ENCODE measurements at places on chromosomes 16 and 17.

- DNase-seq, result no peak
Observed at GRCh38 chr16:49193596-49193995, 88.0 kb downstream of the CBLN1 start.

DNA sequence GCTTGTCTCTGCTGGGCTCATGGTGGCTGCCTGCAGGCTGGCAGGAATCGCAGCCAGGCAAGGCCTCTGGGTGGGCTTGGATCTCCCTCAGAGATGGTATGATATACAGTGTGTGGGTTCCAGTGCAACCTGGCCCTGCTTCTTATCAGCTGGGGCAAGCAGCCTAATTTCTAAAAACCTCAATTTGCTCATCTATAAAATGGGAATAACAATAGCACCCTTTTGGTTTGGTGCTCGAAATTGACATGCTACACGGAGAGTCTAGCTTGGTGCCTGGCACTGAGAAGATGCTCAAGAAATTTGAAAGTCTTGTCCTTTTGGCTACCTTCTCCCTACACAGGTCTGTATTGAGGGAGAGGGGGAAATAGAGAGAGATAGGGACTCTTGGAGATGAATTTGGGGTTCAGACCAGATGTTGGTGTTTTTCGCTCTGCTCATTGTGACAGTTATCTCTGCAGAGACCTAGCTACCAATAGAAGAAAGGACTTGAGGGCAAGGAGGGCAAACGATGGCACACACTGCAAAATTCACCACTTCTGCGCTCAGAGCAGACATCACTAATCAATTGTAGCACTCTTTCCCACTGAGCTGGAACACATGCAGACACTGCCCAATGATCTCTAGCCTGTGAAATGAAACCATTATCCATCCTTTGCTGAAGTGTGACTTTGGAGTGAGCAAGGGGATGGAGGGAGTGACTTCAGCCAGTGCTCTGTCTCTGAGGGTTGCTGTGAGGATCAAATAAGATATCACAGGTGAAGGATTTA lies 15.6 kb downstream of the BEAN1 start:
- no peak for DNase-seq

- no peak for DNase-seq
Observed at GRCh38 chr16:46762583-46762982, 14.4 kb upstream of the MYLK3 start.

DNA sequence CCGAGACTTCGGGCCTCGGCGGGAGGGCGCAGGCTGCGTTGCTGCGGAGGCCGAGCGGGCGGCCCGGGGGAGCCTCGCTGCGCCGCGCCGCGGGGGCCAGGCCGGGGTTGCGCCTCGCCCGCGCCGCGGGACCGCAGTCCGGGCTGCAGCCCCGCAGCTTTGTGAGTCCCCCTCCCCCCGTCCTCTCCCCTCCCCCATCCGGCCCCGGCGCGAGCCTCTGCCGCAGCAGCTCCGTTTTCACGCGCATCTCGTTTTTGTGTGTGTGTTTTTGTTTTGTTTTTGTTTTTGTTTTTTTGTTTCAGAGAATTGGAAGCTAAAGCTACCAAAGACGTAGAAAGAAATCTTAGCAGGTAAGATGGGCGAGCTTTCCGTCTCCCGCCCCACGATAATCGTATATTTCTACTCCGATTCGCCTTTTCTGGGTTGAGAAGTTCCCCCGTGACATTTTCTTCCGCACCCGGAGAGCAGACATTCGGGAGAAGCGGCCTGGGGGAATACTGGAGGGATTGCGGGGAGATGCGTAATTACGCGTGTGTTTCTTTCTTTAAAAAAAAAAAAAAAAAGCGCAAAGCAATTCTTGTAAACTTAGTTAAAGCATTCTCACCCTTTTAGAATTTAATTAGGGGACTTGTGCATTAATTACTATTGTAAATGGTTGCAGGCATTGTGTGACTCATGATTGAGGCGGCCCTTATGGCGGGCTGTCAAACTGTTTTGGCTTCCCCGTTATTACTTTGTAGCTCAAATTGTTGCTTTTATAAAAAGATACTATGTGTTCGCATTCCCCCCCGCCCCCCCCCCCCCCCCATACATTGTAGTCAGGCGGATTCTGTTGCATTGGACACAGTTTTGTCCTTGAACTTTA lies 732 bp downstream of the TNRC6A start:
- DNase-seq, result peak; percentile 8

DNA sequence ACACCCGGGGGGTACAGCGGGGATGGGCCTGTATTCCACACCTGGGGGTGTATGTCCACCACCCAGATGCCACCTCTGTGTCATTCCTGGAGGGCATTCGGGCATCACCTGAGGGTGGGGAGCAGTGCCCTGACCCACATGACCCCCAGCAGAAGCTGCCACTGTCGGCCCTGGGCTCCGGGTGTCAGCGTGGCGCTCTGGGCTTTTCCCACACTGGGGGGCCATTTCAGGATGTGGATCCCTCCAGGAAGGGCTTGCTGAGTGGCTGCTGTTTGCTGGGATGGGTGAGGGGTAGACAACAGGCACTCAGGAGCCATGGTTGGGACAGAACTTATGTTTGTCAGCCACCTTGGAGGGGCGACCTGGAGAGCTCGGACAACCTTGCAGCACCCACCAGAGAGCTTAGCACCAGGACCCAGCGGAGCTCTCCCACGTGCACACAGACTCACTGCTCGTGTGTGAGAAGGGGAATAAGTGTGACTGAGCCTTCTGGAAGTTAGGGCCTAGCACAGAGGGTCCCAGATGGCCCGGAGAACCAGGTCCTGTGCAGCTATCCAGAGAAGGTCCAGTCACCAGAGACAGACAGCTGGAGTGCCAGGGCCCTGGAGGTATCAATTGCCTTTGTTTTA lies 102.7 kb downstream of the METRNL start:
- no peak for DNase-seq

DNA sequence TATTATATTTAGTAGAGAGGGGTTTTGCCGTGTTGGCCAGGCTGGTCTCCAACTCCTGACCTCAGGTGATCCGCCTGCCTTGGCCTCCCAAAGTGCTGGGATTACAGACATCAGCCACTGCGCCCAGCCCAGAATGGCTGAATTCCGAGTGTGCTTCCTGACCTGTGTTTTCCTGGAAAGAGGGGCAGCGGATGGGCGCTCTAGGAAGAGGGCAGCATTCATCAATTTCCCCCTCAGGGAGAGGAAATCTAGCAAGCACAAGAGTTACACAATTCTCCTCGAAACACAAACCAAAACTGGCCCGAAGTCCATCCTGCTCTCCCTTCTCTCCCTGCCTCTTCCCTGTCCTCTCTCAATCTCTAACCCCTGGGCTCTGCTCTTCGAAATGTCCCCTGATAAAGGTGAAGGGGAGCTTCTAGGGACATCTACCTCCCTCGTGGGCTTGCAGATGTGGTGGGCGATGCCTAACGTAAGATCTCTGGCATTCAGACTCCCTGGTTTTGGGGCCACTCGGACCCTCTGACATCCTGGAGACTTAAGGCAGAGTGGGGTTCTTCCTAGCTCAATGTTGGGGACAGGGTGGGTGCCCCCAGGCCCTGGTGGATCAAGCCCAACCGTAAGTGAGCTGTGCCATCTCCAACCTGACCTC lies 1.0 kb downstream of the IL27 start:
- DNase-seq, result no peak

- DNase-seq, result no peak
Observed at GRCh38 chr17:14197057-14197456, 39.6 kb downstream of the CDRT15 start.
